ENCODE measurements at places on chromosomes 6 and 20.

GRCh38 chr20:57922706-57923105, 212.9 kb upstream of the PMEPA1 start:
- DNase-seq = no peak

DNA sequence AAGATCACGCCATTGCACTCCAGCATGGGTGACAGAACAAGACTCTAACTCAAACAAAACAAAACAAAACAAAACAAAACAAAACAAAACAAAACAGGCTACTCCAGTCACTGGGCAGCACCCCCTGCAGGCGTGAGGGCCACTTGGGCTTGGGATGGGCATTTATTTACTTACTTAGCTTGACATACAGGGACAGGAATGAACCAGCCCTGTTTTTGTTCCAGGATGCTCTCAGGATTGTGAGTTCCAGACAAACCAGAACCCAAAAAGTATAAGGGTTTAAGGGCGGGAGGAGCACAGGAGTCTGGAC, 4.0 kb upstream of the PTPN1 start:
- no peak for DNase-seq

DNA sequence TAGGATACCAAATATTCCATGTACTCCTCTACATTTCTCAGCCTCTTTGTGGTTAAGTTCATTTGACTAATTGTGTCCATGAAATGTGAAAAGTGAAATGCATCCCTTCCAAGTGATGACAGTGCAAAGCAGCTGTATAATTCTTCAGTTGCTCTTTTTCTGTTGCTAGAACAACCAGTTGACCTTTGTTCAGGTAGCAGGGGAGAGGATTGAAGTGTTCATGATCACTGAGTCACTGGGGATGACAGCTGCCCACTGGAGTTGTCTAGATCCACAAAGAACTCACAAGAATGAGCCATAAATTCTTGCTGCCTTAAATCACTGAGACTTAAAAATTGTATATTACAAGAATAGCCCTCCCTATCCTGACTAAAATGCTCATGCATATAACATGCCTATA, 254.6 kb downstream of the EPHA7 start:
- DNase-seq = no peak

GRCh38 chr6:88365230-88365629, 199.1 kb upstream of the CNR1 start:
- DNase-seq = no peak

- no peak for DNase-seq
Observed at GRCh38 chr6:12578097-12578496, 138.5 kb upstream of the PHACTR1 start.

DNA sequence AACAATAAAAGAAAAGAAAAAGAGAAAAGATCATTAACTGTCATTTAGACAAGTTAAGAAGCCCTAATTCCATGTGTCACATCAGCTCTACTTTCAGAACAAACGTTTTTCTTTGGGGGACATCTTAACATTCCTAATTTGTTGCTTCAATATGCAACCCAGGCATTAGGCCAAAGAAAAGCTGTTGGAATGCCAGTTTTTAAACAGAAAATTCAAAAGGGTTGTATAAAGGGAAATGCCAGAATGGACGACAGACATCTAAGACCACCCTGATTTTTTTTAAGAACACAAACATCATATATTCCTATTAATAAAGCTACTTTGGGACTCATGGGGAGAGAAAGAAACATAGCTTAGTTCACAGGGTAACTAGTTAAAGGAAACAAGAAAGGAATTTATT, 315.0 kb downstream of the GMDS start:
- DNase-seq = no peak

- DNase-seq = no peak
Observed at GRCh38 chr20:41366546-41367392, at the start of gene EMILIN3. Gene EMILIN3, minus strand, starts transcription at chr20:41366818. Its CDS starts 184 bp downstream, at chr20:41366634.

GRCh38 chr6:145026267-145026679, 709.0 kb downstream of the EPM2A start:
- no peak for DNase-seq

DNA sequence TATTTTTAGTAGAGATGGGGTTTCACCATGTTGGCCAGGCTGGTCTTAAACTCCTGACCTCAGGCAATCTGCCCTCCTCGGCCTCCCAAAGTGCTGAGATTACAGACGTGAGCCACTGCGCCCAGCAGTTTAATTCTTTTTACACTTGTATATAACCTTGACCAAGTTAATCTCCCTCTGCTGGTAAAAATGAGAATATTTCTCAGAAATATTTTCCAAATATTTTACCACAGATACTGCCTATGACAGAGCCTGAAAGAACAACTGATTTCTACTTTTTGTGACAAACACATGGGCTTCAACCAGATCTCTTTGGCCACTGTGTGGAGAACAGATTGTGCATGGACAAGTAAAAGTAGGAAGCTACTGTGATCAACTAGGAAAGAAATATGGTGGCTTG, 21.2 kb upstream of the NHSL1 start:
- DNase-seq = no peak

GRCh38 chr6:22928775-22929174, 359.4 kb downstream of the HDGFL1 start:
- DNase-seq = no peak

DNA sequence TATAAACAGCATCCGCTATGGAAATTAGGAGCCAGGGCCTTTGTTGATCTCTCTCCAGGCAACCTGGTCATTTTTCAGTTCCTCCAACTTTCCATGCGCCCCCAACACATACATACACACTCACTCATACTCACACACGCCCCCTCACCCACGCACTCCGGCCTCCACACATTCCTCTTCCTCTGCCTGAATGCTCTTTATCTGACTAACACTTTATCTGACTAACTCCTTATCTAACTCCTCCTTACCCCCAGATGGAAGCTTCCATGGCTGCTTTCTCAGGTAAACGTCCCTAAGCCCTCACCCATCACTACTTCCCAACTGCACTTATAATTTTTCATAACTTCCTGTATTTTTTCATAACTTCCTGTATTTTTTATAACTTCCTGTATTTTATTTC, 17.4 kb downstream of the CASS4 start:
- peak; percentile 32 for DNase-seq

DNA sequence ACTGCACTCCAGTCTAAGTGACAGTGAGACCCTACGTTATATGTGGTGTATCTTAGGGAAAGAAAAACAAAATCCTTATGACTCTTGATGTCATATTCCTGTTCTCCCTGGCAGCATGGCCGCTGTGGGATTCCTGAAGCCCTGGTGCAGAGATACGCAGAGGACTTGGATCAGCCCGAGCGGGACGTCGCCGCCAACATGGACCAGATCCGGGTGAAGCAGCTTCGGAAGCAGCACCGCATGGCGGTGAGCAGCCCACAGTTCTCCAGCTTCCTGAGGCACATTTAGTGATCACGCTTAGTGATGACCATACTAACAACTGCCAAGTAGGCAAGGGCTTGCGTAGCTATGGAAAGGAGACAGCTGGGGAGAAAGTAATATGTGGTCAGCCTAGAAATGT, 200.9 kb upstream of the UST start:
- no peak for DNase-seq

GRCh38 chr6:78908621-78909020, 41.3 kb downstream of the IRAK1BP1 start:
- DNase-seq = no peak

GRCh38 chr6:111326563-111326962, 156.5 kb downstream of the REV3L start:
- no peak for DNase-seq

- DNase-seq = no peak
Observed at GRCh38 chr6:1870932-1871331, 261.2 kb downstream of the FOXC1 start.

DNA sequence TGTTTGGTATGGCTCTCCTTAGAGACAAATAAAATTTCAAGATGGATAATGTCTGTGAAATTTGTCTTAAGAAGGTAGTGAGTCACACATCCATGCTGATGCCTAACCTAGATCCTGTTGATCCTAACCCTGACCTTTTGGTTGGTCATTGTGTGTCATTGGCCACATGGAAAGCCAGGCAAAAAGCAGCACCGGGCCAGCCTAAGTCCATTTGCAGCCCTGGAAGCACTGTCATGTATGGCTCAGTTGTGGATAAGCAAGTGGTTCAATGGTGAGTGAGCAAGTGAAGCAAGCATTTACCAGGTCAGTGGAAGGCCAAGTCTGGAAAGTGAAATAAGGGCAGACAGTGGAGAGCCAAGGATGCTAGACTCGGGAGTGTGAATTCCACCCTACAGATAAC, 12.1 kb upstream of the XRN2 start:
- no peak for DNase-seq

DNA sequence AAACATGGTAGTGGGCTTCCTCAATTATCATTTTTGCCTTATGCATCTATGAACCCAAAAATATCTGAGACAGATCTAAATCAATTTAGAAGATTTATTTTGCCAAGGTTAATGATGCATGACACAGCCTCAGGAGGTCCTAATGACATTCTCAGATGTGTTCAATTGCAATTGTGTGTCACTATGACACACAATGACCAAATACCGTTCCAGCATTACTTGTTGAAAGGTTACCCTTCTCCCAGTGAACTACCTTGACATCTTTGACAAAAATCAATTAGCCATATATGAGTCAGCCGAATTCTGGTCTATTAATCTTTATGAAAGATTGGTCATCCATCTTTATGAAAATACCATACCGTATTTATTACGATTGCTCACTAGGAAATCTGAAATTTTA, 592.5 kb upstream of the GJE1 start:
- DNase-seq = no peak

- DNase-seq = no peak
Observed at GRCh38 chr20:56943946-56944945, 315.1 kb downstream of the TFAP2C start.

DNA sequence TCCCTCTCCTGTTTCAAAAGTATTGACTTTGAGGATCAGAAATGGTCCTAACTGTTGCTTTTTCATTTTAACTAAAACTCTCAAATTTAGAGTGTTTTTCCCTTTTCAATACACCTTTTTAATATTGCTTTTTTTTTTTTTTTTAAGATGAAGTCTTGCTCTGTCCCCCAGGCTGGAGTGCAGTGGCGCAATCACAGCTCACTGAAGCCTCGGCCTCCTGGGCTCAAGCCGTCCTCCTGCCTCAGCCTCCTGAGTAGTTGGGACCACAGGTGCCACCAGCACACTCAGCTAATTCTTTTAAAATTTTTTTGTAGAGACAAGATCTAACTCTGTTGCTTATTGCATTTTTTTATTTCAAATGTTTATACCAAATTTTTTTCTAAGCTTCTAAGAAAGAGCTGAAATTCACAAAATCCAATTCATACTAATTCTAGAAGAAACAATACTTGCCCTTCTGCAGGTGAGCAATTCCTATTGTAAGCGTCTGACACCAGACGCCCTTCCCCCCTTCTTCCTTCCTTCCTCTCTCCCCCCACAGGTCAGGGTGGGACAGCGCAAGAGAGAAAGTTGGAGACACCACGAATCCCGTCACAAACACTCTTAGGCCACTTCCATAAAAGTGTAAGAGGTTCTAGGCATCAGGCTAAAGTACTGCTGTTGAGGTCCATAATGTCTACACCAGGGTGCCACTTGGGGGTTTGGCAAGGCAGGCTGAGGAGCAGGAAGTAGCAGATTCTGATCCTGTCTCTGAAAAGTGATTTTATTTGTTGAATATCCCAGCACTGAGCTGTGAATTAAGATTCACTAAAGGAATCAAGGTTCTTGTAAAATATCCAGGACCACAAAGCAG, 12.8 kb downstream of the DLL1 start:
- DNase-seq = no peak

- no peak for DNase-seq
Observed at GRCh38 chr6:95410168-95410567, 167.2 kb upstream of the MANEA start.

GRCh38 chr6:36349240-36349639, 12.6 kb upstream of the BNIP5 start:
- DNase-seq = no peak
